ENCODE measurements at places on chromosomes 2 and 18.

DNA sequence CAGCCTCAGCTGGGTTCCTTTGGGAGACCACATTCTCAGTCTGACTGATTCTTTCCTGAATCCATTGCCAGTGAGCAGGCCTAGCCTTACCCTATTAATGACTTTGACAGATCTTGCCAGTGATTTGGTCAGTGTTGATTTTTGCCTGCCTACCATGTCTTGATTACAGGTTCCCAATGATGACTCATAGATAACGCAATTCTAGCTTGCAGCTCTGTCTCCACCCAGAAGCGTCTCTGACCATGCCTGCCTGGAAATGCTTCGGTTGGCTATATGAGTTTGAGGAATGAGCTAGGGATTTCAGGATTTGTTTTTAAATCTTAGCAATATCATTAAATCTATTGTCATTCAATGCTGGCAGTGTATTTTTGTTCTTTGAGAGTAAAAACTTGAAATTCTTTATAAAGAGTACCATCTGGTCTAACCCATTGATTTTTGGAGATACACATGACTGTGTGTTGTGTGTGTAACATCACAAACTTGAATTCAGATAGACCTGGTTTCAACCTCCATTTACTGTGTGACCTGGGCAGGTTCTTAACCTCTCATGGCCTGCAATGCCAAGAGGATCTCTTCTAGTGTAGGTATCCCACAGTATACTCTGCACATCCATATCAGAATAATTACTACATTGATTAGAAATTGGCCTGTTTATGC lies 57.0 kb downstream of the CCDC150 start:
- DNase-seq, result peak; percentile 91

DNA sequence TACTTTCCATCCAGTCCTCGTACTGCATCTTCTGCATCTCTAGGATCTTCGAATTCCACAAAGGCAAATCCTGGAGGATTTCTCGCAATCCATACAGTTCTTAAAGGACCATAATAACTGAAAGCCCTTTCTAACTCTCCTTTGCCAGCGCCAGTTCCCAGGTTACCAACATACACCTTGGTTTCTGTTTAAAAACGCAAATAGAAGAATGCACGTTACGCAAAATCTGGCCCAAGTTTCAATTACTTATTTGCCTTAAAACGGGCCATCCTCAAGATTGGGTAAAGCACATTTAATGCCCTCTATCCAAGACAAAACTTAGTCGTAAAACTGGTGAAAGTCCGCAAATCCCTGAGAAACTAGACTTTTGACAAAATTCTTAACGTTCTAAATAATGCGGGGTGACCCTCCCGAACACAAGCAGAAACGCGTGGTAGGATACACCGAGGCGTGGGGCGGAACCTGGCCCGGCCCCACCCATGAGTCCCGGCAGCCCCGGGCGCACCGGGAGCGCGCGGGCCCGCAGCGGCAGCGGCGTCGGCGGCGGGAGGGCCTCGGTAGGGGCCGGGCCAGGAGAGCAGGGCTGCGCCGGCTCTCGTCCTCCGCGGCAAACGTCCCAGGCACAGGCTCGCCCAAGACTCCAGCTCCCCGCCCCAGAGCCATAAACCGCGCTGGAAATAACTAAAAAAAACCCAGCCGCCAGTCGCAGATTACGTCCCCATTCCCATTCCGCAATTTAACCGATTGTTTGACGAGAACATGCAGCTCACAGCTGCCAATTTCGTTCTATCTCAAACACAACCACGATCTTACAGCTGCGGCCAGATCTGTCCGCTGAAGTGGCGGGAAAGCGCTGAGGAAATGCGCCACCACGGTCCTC lies 910 bp downstream of the SRSF7 start:
- DNase-seq, result peak; percentile 49

DNA sequence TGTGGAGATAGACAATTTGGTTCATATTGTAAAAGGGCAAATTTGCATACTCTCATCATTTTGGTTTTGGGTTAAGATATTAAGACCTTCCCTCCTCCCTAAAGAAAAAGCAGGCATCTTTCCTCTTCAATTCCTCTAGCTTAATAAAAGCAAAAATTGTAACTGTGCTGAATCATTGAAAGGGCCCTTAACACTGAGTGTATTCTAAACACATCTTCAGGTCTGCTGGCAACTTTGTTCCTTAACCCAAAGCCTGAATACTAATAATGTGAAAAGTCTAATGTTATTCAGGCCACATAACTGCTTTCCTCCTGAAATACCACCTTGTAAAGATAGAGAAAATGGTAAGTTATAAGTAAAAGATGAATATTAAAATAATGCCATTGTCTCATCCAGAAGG lies 1200.5 kb upstream of the FAM98A start:
- no peak for DNase-seq

DNA sequence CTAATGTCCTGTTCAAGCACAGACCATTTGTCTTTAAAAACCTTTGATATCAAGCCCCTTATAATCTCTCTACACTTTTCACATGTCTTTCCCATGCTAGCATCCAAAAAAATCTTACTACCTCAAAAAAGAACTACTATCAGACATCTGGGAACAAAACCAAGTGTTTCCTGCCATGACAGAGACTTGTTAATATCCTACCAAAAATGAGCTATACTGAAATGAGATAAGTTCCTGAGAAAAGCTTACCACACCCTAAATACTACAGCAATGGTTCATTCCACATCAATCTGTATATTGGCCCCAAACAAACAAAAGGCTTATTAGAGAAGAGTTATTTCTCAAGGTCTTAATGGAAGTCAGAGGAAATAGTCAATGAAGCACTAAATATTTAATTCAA lies 230.1 kb downstream of the DYM start:
- no peak for DNase-seq

DNA sequence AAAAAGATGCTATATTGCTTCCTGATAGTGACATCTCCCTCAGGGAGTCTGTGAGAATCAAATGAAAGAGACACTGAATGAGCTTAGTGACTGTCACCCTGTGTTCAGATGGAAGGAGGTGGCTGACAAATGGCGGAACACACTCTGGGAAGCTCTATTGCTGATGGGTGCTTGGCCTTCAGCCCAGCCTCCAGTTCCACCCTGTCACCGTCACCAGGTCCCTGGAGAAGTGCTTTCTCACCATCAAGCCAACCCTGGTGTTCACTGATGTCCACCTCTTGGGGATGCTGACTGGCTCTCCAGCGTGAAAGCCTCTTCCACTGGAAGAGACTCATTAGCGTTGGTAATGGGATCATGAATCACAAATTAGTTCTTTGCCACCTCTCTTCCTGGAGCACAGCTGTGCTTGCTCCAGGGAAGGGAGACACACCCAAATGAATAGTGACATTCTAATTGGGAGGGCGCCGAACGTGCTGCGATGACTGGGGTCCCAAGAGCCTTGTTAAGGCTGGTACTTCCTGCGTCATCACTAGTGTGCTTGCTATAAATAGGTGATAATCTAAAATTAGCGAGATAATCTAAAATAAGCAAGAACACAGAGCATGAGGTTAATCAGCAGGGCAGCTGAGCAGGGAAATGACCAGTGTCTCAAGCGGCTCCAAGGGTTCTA lies 154.0 kb downstream of the CLIP4 start:
- no peak for DNase-seq

GRCh38 chr2:43221763-43222474 lies 4.5 kb downstream of the ZFP36L2 start:
- peak; percentile 96 for DNase-seq

DNA sequence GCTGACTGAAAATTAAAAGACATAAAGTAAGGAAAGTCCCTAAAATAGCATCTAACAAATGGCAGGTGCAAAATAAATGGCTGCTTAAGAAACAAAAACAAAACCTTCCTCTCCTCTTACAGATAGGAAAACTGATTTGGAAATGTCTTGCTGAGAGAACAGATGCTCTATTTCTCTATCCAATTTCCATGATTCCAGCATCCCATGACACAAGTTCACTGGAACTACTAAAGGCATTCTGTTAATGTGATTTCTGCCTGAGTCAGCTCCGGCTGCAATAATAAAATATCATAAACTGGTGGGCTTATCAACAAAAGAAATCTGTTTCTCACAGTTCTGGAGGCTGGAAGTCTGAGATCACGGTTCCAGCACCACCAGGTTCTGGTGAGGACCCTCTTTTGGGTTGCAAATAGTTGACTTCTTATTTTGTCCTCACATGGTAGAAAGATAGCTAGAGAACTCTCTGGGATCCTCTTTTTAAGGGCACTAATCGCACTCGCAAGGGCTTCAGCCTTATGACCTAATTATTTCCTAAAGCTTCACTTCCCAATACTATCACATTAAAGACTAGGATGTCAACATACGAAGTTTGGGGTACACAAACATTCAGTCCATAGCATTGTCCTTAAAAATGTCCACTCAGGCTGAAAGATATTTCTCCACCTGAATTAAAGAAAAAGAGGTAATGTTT lies 78.2 kb upstream of the GALNT3 start:
- no peak for DNase-seq

- no peak for DNase-seq
Measured at GRCh38 chr2:147567136-147567535, 277.7 kb upstream of the ACVR2A start.

- no peak for DNase-seq
Measured at GRCh38 chr18:69727912-69728572, 219.6 kb downstream of the CD226 start.

DNA sequence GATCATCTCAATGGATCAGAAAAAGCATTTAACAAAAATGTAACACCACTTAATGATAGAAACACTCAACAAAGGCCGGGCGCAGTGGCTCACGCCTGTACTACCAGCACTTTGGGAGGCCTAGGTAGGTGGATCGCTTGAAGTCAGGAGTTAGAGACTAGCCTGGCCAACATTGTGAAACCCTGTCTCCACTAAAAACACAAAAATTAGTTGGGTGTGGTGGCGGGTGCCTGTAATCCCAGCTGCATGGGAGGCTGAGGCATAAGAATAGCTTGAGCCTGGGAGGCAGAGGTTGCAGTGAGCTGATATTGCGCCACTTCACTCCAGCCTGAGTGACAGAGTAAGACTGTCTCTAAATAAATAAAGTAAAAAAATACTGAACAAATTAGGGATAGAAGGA lies 74.6 kb downstream of the PLB1 start:
- DNase-seq, result no peak

- DNase-seq, result no peak
Measured at GRCh38 chr2:8457699-8458502, 224.0 kb upstream of the ID2 start.

DNA sequence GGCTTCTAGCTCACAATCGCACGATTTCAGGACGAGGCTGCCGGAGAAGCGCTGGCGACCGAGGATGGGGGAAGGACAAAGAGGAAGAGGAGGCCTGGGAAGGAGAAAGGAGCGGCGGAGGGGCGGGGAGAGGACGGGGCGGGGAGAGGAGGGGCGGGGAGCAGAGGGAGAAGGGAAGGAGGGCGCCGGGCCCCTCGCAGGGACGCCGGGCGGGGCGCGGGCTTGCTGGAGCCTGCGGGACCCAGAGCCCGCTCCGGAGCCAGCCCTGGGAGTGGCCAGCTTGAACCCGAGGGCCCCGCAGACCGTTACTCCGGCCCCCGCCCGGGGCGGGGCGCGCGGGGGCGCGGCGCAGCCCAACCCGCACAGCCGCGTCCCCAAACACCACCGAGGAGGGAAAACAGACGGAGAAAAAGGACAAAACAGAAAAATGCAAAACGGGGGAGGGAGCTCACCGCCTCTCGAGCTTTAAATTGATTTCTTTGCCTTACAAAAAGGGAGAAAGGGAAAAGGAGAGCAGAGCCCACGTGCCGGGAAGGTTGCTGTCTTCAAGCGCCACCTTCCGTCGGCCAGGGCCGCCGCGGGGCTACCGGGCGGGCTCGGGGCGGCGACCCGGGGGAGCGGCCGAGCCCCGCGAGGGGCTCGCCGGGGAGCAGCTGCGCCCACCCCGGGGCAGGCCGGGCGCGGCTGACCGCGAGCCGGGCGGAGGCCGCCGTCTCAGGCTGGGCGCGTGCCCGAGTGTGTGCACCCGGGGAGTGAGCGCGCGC lies 781 bp upstream of the SOX11 start:
- peak; percentile 49 for DNase-seq

DNA sequence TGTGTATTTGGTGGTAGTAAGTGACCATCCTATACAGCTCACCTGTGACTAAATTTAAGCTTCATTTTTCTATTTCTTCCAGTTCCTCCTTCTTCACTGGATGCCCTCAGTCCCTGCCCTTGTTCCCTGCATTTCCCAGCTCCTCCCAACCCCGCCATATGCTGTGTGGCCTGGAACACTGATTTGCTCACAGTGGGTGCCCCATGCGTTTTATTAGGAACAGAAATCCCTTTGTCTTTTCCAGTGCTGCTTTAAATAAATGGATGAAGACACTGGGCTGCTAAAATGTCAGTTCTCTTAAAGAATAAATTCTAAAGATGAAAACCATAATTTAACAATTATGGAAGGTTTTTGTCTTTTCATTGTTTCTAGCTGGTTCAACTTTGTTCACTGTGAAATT lies 477.3 kb downstream of the DCDC2C start:
- no peak for DNase-seq

DNA sequence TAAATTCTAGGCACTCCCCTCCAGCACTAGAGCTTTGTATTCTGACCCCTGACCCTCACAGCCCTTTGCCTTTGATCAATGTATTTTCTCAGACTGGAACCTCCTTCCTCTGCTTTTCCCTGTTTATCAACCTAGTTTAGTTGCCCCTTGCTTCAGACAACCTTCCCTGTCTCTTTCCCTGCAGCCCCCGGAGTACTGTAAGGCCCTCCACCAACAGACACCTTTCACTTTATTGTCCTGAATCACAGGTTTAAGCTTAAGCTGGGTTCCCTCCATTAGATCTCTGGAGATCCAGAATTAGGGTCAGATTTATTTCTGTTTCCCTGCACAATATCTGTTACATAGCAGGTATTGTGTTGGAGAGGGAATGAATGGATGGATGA lies 140.2 kb downstream of the DDX1 start:
- no peak for DNase-seq

DNA sequence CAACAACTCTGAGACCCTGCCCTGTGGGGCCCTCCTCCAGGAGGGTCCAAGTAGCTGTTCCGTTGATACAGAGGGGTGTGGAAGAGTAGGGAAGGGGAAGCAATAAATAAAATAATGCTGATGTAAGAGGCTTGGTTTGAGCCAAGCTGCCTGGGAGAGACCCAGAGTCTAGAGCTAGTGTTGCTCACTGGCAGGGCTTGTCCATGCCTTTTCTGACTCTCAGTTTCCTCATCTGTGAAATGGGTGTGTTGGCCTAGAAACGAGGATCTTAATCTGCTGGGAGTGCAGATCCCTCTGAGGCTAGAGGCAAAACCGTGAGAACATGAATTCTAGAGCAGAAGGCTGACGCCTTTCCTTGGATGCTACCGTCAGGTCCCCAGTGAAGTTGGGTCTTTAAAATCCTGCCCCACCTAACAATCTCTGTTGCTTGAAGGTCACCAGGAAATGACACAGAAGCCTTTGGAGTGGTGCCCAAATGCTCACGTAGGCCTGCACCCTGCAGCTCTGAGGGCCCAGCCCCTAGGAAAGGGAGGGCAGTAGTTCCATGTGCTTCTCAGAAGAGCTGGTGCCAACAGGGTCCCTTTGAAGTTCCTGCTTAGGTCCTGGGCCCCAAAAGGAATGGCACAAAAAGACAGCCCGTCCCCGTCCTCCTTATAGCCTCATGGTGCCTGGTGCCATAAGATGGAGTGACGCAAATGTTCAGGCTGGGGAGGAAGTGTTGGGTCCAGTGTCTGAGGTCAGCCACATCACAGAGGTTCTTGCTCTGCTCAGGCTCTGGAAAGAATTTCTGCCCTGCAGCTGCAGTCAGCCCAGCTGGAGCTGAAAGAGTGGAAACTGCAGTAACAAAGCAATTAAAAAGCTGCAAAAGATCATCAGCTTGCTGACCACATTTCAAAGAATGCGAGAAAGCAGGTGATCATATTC lies 73.2 kb upstream of the SMAD2 start:
- DNase-seq, result peak; percentile 52
